ENCODE measurements at places on chromosomes 2 and 18.
A peak's percentile ranks its signal among the peaks of the same experiment; 100 is the strongest.

- no peak for DNase-seq
- no peaks in the 10 kb centered on the region for H3K36me3 ChIP-seq
- H3K27me3 ChIP-seq, result peaks cover 14% of the 10 kb centered on the region
- no peaks in the 10 kb centered on the region for H3K4me1 ChIP-seq
- no peak overlapping the region for H3K27ac ChIP-seq
Measured at GRCh38 chr2:60671966-60672365, 84.1 kb upstream of the PAPOLG start.

- H3K27ac ChIP-seq, result no peak overlapping the region
- H3K4me3 ChIP-seq, result no peak overlapping the region
- no peaks in the 10 kb centered on the region for H3K36me3 ChIP-seq
Measured at GRCh38 chr2:241541564-241542277, 16.8 kb upstream of the BOK start.

- H3K4me3 ChIP-seq, result no peak overlapping the region
- no peaks in the 10 kb centered on the region for H3K36me3 ChIP-seq
- no peak overlapping the region for H3K27ac ChIP-seq
- H3K4me1 ChIP-seq, result peaks cover 5% of the 10 kb centered on the region
- H3K27me3 ChIP-seq, result peaks cover under 1% of the 10 kb centered on the region
Measured at GRCh38 chr2:110101280-110101844, 14.3 kb downstream of the MALL start.

GRCh38 chr2:177334940-177335543, 57.5 kb upstream of the AGPS start:
- H3K4me1 ChIP-seq, result peaks cover 17% of the 10 kb centered on the region
- peaks cover 5% of the 10 kb centered on the region for H3K36me3 ChIP-seq
- H3K27ac ChIP-seq, result peak overlapping the region; percentile 73
- no peak for DNase-seq
- H3K4me3 ChIP-seq, result no peak overlapping the region

- no peak for DNase-seq
- H3K27me3 ChIP-seq, result peaks cover 31% of the 10 kb centered on the region
- H3K4me1 ChIP-seq, result peaks cover 3% of the 10 kb centered on the region
Measured at GRCh38 chr2:161943011-161943410, 131.0 kb downstream of the DPP4 start.

DNA sequence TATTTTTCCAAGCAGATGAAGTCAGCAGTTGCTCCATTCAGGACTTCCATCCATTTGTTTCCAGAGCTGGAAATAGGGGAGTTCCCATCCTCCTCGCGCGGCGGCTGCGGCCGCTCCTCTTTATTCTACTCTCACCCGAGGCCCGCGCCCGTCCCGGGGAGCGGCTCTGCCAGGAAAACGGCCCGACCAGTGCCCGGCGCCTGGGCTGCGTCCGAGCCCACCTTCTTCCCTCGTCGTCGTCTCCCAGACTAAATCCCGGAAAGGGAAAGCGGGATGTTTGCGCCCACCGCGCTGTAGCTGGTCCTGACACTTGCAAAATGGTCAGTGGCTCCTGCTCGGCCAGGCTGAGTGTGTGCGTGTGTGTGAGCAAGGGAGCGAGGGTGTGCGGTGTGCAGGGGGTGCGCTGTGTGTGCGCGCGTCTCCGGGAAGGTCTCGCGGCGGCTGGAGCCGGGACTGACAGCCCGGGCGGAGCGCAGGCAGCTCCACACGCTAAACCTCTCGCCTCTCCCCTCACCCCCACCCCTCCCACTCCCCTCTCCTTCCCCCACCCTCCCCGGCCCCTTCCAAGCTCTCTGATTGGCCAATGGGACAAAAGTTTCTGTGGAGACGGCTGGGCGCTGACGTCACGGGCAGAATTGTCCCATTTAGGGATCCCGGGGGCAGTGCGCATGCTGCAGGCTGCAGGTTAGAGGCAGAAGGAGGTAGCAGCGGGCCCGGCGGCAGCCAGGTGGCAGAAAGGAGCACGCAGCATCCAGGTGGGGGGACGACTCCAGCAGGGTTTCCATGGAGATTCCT, at the start of gene NOL4:
Gene NOL4, minus strand, starts transcription at position 491 of the 795 bp plus-strand sequence. CDS start 1,660 bp downstream, outside the sequence.
- DNase-seq, result peak; percentile 89
- H3K4me3 ChIP-seq, result peak within 1 kb of the TSS; percentile 78
- peaks cover 43% of the 10 kb centered on the region for H3K27me3 ChIP-seq
- no peaks in the 10 kb centered on the region for H3K36me3 ChIP-seq

- H3K27ac ChIP-seq, result no peak overlapping the region
- no peak for DNase-seq
- H3K27me3 ChIP-seq, result peaks cover 3% of the 10 kb centered on the region
- H3K4me3 ChIP-seq, result no peak overlapping the region
- H3K4me1 ChIP-seq, result peaks cover 4% of the 10 kb centered on the region
- H3K36me3 ChIP-seq, result no peaks in the 10 kb centered on the region
Measured at GRCh38 chr2:151020411-151020810, 241.3 kb downstream of the RBM43 start.

DNA sequence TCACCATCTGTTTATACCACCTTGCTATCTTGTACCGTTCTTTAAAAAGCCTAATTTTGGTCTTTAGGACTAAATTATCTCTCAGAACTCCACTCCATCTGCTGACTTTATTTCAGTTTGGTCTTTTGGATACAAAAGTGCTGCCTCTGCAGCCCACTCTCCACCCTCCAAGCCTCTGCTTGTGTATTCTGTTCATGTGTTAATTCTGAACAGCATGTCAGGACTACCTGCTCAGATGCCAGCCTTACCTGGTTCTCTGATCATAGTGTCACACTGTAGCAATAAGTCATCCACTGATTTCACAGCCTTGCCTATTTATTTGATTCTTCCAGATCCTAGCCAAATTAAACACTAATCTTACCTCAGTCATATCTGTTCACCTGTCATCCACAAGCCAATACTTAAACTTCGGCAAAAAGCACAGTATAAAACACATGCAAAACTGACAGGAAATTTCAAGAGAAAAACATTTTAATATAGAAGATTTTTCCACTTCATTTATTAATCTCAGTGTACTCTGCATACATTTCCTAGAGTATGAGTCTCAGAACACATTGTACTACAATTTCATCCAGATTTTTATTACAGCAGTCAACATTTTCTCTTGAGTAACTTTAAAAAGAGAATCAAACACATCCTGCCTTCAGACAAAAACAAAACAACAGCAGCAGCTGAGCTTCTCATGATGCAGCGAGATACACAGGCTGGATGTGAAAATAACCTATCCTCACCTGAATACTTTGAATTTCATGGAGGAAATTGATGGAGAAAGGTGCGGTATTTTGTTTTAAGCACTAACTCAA, 64.9 kb downstream of the PPP1R1C start:
- no peaks in the 10 kb centered on the region for H3K27me3 ChIP-seq
- no peak overlapping the region for H3K27ac ChIP-seq
- no peak overlapping the region for H3K4me3 ChIP-seq
- H3K36me3 ChIP-seq, result no peaks in the 10 kb centered on the region
- DNase-seq, result no peak
- no peaks in the 10 kb centered on the region for H3K4me1 ChIP-seq

DNA sequence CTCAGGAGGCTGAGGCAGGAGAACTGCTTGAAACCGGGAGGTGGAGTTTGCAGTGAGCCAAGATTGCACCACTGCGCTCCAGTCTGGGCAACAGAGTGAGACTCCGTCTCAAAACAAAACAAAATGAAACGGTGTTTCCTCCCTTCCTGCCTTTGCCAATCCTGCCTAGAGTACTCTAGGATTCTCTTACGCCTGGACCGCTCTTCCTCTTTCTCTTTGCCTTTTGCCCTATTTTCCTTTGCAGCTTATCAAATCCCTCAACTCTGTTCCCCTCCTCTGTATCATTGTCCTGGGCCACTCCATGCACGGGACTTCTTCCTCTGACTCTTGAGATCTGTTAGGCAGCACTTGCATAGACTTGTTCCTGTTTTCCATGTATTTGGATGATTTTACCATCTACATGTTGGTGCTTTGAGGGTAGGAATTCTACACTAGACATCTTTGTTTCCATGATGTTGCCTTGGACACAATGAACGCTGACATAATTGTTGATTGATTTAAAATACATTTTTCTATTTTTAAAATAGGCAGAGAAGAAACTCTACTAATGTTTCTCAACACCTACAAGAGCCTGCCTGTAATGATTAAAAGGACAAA, 24.8 kb upstream of the ACYP2 start:
- H3K27ac ChIP-seq, result no peak overlapping the region
- no peak overlapping the region for H3K4me3 ChIP-seq
- H3K4me1 ChIP-seq, result peaks cover 12% of the 10 kb centered on the region
- H3K27me3 ChIP-seq, result peaks cover 63% of the 10 kb centered on the region
- peaks cover 6% of the 10 kb centered on the region for H3K36me3 ChIP-seq

GRCh38 chr2:677959-678550, 849 bp upstream of the TMEM18 start:
- peaks cover 7% of the 10 kb centered on the region for H3K36me3 ChIP-seq
- H3K4me1 ChIP-seq, result peaks cover 14% of the 10 kb centered on the region
- peak overlapping the region; percentile 100 for H3K27ac ChIP-seq
- peak overlapping the region; percentile 90 for H3K4me3 ChIP-seq

- no peak for DNase-seq
- no peak overlapping the region for H3K4me3 ChIP-seq
- H3K4me1 ChIP-seq, result peaks cover 2% of the 10 kb centered on the region
- no peak overlapping the region for H3K27ac ChIP-seq
Measured at GRCh38 chr2:2846332-2847208, 515.5 kb upstream of the MYT1L start.

GRCh38 chr2:215532844-215533243, 97.0 kb upstream of the FN1 start:
- H3K36me3 ChIP-seq, result peaks cover 2% of the 10 kb centered on the region
- no peak for DNase-seq
- H3K4me3 ChIP-seq, result no peak overlapping the region
- no peak overlapping the region for H3K27ac ChIP-seq

DNA sequence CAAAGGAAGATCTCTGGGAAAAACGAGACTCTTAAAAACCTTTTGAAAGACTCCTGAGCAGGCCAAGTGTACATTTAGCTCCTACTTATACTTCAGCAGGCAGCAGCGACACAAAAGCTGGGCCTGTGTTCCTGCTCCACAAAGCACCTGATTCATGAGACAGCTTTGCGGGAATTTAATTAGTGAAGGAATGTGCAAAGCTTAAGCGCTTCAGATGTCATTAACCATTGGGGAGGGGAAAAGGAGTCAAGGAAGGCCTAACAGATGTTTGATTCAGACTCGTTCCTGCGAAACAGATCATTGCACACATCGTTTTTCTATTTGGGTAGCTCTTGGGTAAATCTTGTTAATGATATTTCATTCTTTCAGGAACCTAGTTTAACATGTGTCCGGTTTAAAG, 125.9 kb downstream of the MAIP1 start:
- no peak for DNase-seq
- peaks cover 55% of the 10 kb centered on the region for H3K4me1 ChIP-seq
- H3K4me3 ChIP-seq, result peak overlapping the region; percentile 1
- H3K27ac ChIP-seq, result peak overlapping the region; percentile 90
- no peaks in the 10 kb centered on the region for H3K36me3 ChIP-seq

DNA sequence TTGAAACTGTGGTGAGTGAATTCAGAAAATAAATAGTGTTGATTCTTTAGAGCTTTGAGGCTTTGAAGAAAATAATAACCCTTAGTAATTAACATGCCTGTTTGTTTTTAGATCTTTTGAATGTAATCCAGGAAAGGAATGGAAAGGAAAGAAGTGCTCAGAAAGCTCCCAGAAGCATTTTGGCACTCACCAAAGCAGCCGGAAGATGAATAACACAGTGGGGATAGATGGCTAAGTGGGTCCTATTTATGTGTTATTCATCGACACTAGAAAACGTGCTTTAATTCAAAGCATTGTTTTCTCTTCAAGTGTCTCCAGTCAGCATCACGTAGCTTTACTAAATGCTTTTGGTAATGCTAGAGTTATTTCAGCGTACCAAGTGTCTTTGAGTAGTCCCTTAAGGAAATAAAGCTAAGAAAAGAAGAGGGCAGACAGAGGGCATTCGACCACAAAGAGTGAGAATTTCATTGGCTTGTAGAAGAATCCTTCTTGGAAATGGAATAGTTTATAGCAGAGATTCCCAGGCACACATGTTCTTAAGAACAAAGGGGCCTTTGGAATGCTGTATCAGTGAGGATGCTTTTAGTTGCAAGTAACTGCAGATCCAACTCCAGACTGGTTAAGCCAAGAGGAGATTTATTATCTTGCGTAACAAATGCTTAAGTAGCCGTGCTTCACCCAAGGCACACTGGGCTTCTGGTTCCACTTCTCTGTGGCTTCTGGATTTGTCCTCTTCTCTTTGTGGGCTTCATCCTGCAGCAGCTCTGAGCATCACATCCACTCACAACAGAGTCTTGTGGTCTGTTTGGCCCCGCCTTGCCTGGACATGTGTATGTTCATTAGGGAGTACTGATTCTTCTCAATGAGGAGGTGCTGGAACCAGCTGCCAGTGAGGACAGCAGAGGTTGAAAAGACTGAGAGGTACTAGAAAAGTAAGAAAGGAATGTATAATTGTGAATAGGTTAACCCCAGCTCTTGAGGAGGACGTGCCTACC, 63.6 kb upstream of the LTBP1 start:
- H3K36me3 ChIP-seq, result peaks cover 1% of the 10 kb centered on the region
- H3K4me1 ChIP-seq, result no peaks in the 10 kb centered on the region
- DNase-seq, result no peak
- H3K4me3 ChIP-seq, result no peak overlapping the region
- H3K27ac ChIP-seq, result no peak overlapping the region
- H3K27me3 ChIP-seq, result no peaks in the 10 kb centered on the region

GRCh38 chr2:9311488-9311887, 104.9 kb downstream of the ASAP2 start:
- H3K36me3 ChIP-seq, result peaks cover 2% of the 10 kb centered on the region
- H3K4me3 ChIP-seq, result no peak overlapping the region
- peak overlapping the region; percentile 23 for H3K27ac ChIP-seq
- DNase-seq, result no peak
- H3K27me3 ChIP-seq, result no peaks in the 10 kb centered on the region

- H3K36me3 ChIP-seq, result no peaks in the 10 kb centered on the region
- H3K4me3 ChIP-seq, result peak within 1 kb of the TSS; percentile 87
- peak; percentile 61 for DNase-seq
- peaks cover 24% of the 10 kb centered on the region for H3K4me1 ChIP-seq
- peak within 1 kb of the TSS; percentile 76 for H3K27ac ChIP-seq
Measured at GRCh38 chr18:65750389-65751154, at the start of gene CDH7. TSS of gene CDH7 (plus strand) at chr18:65751012. CDS start at chr18:65762843, 11,831 bp downstream.

DNA sequence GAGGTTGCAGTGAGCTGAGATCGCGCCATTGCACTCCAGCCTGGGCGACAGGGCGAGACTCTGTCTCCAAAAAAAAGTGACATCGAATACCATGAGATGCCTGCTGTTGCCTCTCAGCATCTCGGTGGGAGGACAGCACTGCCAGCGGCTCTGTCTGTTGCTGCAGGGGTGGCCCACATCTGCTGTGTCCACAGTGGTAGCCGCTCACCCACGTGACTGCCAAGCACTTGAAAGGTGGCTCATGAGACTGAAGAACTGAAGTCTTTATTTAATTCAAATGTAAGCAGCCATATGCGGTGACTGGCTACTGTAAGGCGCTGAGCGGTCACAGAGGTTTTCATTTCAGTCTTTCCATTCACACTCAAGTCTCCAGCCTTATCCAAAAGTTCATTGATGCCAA, 25.8 kb downstream of the IMPA2 start:
- no peak for DNase-seq
- no peaks in the 10 kb centered on the region for H3K27me3 ChIP-seq
- H3K4me1 ChIP-seq, result peaks cover 6% of the 10 kb centered on the region

- peaks cover 81% of the 10 kb centered on the region for H3K27me3 ChIP-seq
- DNase-seq, result no peak
- no peak overlapping the region for H3K4me3 ChIP-seq
- H3K27ac ChIP-seq, result no peak overlapping the region
- H3K36me3 ChIP-seq, result no peaks in the 10 kb centered on the region
Measured at GRCh38 chr2:121205321-121205942, 79.6 kb downstream of the TFCP2L1 start.
